IPS DF 19.7 (cell line): ENCODE measurements at places on chromosomes 4 and X.

- DNase-seq = no peak
Measured at GRCh38 chrX:117996408-117996807, 120.2 kb downstream of the KLHL13 start.

- DNase-seq = no peak
Measured at GRCh38 chrX:1591863-1592469, 562 bp downstream of the AKAP17A start.

GRCh38 chr4:141329174-141329569 lies 108.5 kb downstream of the ZNF330 start:
- DNase-seq = no peak

GRCh38 chr4:126445596-126445995 lies 1130.8 kb downstream of the FAT4 start:
- DNase-seq = no peak

DNA sequence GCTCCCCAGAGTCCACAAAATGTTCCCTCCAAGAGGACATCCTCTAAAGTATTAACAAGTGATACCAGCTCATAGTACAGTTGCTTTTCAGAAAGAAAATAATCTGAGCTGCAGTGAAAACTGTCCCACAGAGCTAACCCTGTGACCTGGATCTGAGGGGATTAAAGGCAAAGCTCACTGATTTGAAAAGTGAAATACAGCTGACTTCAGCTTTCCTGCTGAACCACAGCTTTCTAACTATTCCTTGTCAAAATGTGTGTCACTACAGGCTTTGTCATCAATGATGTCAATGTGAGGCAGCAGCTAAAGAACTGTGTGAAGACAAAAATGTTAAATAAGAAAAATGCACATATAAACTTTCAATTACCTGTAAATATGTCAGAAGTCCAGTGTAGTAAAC lies 36.9 kb downstream of the DCHS2 start:
- no peak for DNase-seq

GRCh38 chr4:151266497-151266896 lies 10.5 kb upstream of the PRSS48 start:
- no peak for DNase-seq

DNA sequence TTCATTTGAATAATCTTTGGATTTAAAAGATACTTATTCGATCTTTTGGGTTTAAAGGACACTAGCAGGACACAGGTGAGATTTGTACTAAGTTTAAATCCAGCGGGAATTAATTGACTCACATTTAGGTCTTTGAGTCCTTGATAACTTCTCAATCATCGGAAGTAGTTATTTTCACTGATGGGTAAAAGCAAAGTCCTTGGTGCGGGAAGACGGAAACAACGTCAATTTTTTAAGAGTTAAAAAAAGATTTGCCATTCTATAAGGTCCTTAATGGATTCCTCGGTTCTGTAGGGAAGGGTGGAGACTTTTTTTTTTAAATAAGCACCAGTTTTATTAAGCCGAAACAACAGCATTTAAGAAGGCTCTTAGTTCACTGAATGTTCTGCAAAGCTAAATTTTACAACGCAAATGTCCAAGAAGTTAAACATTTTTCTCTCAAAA lies 2.9 kb downstream of the TMSB4X start:
- DNase-seq = no peak

- no peak for DNase-seq
Measured at GRCh38 chr4:75016472-75016871, 83.6 kb downstream of the PARM1 start.

- no peak for DNase-seq
Measured at GRCh38 chr4:21198683-21199082, 498.4 kb downstream of the PACRGL start.

DNA sequence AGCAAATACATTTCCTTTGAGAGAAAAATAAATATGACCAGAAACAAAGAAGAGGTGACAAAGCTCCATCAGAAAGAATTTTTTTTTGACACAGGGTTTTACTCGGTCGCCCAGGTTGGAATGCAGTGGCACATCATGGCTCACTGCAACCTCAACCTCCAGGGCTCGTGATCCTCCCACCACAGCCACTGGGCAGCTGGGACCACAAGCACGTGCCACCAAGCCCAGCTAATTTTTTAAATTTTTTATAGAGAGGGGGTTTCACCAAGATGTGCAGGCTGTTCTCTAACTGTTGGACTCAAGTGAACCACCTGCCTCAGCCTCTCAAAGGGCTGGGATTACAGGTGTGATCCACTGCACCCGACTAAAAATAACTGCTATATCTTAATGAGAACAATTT lies 10.3 kb downstream of the ADH5 start:
- no peak for DNase-seq

GRCh38 chr4:14110407-14110806 lies 482.9 kb upstream of the BOD1L1 start:
- no peak for DNase-seq

GRCh38 chrX:72274526-72274925 lies 2.5 kb downstream of the RPS4X start:
- DNase-seq = no peak

DNA sequence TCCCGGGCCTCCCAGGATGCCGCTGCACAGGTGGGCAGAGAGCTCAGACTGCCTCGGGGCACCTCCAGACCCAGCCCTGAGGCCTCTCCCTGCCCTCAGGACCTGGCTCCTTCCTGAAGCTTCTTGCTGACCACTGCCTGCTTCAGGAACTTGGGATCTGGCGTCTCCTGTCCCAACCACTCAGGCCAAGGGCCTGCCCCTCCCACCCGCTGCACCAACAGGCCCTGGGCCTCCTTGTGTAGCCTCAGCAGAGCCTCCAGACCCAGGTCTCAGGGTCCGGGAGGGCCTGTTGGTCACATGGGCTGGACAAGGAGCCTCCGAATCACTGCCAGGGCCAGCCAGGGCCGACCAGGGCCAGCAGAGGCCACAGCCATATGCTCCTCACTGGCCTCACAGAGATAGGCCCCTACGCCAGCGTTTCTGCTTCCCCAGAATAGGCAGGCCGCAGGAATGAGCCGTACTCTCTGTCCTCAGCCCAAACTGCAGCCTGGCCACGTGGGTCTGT lies 2.8 kb downstream of the MXD4 start:
- DNase-seq = no peak

DNA sequence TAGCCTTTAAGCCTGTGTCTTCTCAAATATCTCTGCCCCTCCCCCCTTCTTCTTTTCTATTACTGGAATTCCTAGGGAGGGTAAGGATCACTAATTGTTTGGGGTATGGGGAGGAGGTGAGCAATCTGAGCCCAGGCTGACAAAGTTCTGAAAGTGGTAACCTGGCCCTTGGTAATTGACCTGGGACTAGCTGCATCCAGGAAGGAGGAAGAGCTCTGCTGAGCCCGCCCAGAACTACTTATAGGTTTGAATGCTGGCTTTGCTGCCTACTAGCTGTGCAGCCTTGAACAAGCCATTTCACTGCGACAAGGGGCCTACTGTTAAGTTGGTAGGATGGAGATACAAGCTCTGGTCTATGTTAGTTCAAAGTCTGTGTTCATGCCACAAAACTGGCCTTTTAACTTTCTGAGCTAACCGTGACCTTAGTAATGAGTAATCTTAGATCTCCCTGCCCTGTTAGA lies 37.8 kb downstream of the DGKK start:
- DNase-seq = peak; percentile 76

GRCh38 chr4:125322366-125322730 lies 7.6 kb downstream of the FAT4 start:
- DNase-seq = no peak

- DNase-seq = no peak
Measured at GRCh38 chrX:7921750-7922149, 5.5 kb downstream of the PNPLA4 start.

- DNase-seq = no peak
Measured at GRCh38 chr4:106058921-106059320, 163.7 kb downstream of the NPNT start.

DNA sequence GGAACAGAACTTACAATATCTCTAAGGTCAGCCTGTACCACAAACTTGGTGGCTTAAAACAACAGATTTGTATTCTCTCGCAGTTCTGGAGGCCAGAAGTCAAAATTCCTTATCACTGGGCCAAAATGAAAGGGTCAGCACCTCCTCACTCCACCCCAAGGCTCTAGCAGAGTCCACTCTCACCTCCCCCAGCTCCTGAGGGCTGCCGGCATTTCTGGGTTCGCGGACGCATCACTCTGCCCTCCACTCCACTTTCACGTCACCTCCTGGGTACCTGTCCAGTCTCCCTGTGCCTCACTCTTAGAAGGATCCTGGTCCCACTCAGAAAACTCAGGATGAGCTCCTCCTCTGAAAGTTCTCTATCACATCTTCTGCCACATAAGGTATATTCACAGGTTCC lies 34.6 kb downstream of the JAKMIP1 start:
- no peak for DNase-seq

DNA sequence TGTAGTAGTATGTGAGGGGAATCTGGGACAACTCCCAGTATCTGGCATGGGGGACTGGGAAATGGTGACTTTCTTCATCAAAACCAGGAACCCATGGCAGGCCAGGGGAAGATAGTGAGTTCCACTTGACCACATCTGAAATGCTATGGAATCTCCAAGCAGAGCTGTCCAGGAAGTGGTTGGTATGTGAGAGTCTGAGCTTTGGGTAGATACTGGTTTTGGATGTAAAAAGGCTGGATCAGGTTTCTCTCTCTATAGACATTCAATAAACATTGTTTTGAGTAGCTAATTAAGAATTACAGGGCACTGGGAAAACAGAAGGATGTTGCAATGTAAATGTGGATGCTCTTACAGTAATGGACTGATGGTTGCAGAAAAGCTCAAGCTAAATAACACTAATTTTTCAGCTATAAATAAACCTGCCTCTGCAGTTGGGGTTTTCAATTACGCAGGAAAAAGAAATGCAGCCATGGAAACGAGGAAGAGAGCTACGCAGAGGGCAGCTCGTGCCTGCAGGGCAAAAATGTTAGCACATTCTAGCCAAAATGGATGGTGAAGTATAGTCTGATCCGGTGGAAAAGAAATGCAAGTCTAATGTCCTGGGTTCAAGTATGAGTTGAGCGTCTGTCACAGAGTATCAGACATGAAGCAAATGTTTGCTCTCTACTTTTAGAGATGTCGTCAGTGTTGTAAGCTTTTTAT lies 13.4 kb upstream of the CHRNA9 start:
- DNase-seq = no peak

DNA sequence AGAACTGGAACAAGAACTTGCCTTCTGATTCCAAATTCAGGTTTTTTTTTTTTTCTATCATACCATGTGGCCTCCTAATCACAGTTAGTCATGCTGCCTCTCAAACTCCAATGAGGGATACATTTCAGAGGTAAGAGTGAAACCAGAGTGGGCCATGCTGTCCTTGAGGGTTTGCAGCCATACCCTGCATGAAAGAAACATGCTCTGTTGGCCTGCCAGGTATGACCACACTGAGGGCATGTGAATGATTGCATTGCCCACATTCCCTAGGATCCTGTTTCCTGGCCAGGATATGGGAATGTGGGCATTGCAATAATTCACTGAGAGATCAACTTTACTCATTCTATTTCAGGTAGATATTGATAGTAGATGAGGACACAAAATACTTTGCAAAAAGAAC lies 56.4 kb upstream of the DDIT4L start:
- DNase-seq = no peak

- DNase-seq = no peak
Measured at GRCh38 chrX:123570011-123570590, 162.8 kb downstream of the THOC2 start.

DNA sequence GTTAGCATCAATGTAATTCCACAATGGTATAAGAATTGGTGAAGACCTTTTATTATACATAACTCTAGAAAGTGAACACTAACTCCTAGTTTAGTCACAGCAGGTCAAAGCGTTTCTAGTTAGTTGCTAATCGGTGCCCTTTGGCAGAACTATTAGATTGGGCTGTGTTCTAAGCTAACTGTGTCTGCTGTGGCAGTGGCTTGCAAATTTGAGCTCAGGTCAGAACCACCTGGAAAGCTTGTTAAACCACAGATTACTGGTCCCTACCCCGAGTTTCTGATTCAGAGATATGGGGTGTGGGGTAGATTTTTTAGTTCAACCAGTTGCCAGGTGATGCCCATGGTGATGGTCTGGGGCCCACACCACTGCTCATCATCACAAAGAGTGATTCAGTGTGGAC lies 332.1 kb downstream of the UNC5C start:
- no peak for DNase-seq

GRCh38 chr4:158079661-158080060 lies 93.2 kb downstream of the GASK1B start:
- DNase-seq = no peak

DNA sequence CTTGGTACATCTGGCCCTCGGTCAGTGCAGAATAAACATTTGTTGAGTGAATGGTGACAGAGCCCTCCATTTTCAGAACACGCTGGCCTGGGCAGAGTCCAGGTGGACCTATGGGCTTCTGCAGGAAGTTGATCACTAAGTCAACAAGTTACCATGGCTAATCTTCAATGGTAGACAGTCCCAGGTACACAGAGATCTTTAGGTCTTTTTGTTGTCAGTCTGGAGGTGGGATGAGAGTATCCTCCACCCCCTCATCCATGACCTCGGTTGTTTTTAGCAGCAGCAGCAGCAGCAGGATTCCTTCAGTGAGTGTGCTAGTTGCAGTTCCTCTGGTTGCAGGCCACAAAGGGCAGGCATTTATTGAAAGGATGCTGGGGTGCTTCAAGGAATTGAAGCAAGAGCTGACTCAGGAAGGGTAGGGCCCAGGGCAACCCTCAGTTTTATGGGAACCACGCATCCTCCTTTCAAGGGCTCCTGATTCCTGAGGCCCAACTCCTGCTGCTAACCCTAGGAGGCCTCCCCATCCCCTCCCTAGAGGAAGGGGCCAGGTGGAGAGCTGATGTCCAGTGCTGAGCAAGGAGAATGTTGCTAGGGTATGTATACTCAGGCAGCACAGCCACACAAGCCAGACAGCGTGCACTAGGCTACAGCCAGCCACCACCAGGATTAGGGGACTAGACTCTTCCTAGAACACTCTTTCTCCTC lies 1.7 kb upstream of the USP27X start:
- no peak for DNase-seq

GRCh38 chr4:151169223-151169622 lies 69.8 kb downstream of the RPS3A start:
- DNase-seq = no peak

GRCh38 chr4:16677001-16677944 lies 221.2 kb downstream of the LDB2 start:
- no peak for DNase-seq

- no peak for DNase-seq
Measured at GRCh38 chr4:3291969-3292570, 751 bp upstream of the RGS12 start.

- no peak for DNase-seq
Measured at GRCh38 chr4:39497909-39498726, 29.1 kb downstream of the UGDH start.

- DNase-seq = no peak
Measured at GRCh38 chrX:154436374-154436982, 476 bp upstream of the GDI1 start.

DNA sequence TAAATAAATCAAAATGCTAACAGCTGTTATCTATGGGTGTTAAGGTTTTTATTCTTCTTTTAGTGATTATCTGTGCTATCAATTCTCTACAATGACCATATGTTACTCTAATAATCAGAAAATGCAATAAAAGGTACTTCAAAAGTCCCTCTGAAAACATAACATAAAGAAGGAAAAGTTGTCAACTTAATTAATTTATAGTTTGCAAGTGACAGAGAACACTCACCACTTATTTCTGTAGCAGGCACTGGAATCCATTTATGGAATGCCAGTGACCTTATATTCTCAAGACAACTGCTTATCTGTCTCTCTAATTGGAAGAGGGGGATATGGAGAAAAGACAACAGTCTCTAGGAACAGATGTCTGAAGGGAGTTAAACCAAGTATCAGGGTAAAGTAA lies 25.6 kb upstream of the PLS3 start:
- DNase-seq = no peak

GRCh38 chr4:84968925-84969324 lies 2.4 kb upstream of the WDFY3 start:
- DNase-seq = no peak
